Activated CD8-positive, alpha-beta memory T cell treated with anti-CD3 and anti-CD28 coated beads, Interleukin-2, amount 10 ng/mL, durations not matched to agents 7 days and 5 days (primary cell): ENCODE measurements at places on chromosomes 6 and 20. TPM values are rescaled to one million over a fixed set of nuclear protein-coding genes. Genes with fewer than 3 reads are reported as not detected.

DNA sequence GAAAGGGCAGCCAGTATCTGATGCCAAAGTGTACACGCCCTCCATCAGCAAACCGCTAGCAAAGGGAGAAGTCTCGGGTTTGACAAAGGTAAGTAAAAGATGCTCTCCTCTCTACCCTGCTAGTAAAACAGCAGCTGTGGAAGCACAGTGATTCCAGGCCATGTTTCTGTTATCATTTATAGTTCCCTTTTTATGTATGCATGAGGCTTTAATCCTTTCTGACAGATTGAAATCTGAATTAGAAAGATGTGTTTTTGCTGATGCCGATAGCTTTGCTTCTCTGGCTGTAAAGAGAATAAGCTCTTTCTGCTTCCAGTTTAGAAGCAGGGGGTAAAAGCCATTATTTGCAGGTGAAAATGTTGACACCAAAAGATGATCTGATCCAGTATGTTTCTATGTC lies 392.4 kb upstream of the SOX4 start:
- peaks cover 5% of the 10 kb centered on the region for H3K4me1 ChIP-seq
- no peak for DNase-seq
- no peak overlapping the region for H3K4me3 ChIP-seq
- no peaks in the 10 kb centered on the region for H3K27me3 ChIP-seq
- H3K36me3 ChIP-seq, result peaks cover 17% of the 10 kb centered on the region
- no peak overlapping the region for H3K27ac ChIP-seq

- peaks cover 16% of the 10 kb centered on the region for H3K4me1 ChIP-seq
- no peak for DNase-seq
- no peaks in the 10 kb centered on the region for H3K36me3 ChIP-seq
Observed at GRCh38 chr6:5333658-5334057, 72.3 kb downstream of the FARS2 start.

GRCh38 chr6:34295721-34296120 lies 46.9 kb upstream of the SMIM29 start:
- peaks cover 20% of the 10 kb centered on the region for H3K36me3 ChIP-seq
- no peaks in the 10 kb centered on the region for H3K27me3 ChIP-seq
- DNase-seq, result peak; percentile 60
- H3K27ac ChIP-seq, result peak overlapping the region; percentile 84

- DNase-seq, result no peak
- no peak overlapping the region for H3K27ac ChIP-seq
- no peaks in the 10 kb centered on the region for H3K4me1 ChIP-seq
- H3K27me3 ChIP-seq, result no peaks in the 10 kb centered on the region
- H3K36me3 ChIP-seq, result no peaks in the 10 kb centered on the region
- H3K4me3 ChIP-seq, result no peak overlapping the region
Observed at GRCh38 chr6:152775428-152775827, 24.8 kb downstream of the VIP start.

DNA sequence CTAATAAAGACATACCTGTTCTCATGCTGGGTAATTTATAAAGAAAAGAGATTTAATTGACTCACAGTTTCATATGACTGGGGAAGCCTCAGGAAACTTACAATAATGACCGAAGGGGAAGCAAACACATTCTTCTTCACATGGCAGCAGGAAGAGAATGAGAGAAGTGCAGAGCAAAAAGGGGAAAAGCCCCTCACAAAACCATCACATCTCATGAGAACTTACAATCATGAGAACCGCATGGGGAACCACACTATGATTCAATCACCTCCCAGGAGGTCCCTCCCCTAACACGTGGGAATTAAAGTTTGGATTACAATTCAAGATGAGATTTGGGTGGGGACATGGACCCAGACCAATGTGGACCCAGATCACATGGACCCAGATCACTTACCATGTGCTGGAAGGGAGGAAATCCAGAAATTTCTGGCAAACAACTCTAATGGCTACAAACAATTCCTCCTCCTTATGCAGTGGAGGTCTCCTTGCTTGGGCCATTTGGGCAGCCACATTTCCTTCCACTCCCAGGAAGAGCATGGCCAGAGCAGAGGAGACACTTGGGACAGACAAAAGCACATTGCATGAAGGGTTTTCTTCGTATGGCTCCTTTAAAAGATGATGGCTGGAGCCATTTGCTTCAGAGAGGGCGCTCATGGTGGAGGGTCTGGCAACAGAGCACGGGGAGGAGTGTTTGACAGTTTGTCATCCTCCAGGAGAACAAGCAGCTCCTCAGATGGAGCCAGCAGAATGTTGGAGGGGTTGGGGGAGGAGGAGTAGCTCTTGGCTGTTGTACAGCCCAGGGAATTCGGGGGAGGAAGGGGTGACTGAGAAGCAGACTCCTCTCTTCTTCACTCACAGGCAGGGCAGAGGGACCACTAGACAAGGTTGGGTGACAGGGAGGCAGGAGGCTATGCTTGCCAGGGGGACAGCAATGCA lies 30.4 kb downstream of the SERPINB9 start:
- H3K4me3 ChIP-seq, result no peak overlapping the region
- peaks cover 21% of the 10 kb centered on the region for H3K36me3 ChIP-seq
- H3K27ac ChIP-seq, result no peak overlapping the region
- no peak for DNase-seq
- peaks cover 57% of the 10 kb centered on the region for H3K4me1 ChIP-seq

Gene IYD
- total RNA-seq, result not detected

DNA sequence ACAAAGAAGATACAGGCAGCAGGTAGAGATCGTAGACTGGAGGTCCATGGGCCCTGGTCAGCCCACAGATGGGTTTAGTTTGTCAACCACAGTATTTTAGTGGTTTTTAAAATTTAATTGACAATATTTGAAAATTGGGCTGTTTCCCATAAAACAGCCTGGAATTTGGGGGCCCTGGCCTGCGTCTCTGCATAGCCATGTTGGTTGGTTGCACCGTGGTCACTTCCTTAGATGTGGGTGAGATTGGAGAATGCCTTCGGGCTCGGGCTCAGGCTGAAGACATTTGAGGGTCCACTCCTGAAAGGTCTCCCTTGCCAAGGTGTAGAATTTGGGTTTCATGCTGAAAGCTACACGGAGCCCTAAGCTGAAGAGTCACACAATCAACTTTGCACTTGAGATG lies 7.7 kb downstream of the DUSP22 start:
- no peaks in the 10 kb centered on the region for H3K27me3 ChIP-seq
- H3K27ac ChIP-seq, result no peak overlapping the region
- peak; percentile 33 for DNase-seq
- H3K4me1 ChIP-seq, result peaks cover 29% of the 10 kb centered on the region
- H3K4me3 ChIP-seq, result no peak overlapping the region
- peaks cover 10% of the 10 kb centered on the region for H3K36me3 ChIP-seq

Gene ZC2HC1B
- not detected for total RNA-seq

- H3K27me3 ChIP-seq, result no peaks in the 10 kb centered on the region
- H3K4me1 ChIP-seq, result peaks cover 45% of the 10 kb centered on the region
- no peak overlapping the region for H3K4me3 ChIP-seq
Observed at GRCh38 chr6:139114746-139115145, 20.1 kb upstream of the HECA start.

Gene DLK2
- not detected for total RNA-seq

DNA sequence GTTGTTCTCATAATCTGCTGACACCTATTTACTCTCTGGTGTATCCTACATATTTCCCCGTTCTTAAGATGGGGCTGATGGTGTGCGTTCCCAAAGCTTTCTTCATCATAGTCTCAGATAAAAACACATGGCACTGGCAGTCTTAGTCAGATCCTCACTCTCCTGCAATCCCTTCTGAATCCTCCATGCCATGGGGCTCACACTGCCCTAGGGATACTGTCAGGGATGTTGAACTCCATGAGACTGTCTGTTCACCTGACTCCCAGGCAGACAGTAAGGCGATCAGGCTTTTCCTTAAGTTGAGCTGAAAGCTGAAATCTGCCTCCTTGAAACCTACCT lies 76.0 kb downstream of the SLX4IP start:
- peaks cover 10% of the 10 kb centered on the region for H3K36me3 ChIP-seq
- DNase-seq, result no peak
- H3K4me3 ChIP-seq, result peak overlapping the region; percentile 46
- peak overlapping the region; percentile 85 for H3K27ac ChIP-seq
- no peaks in the 10 kb centered on the region for H3K27me3 ChIP-seq
- H3K4me1 ChIP-seq, result peaks cover 60% of the 10 kb centered on the region

DNA sequence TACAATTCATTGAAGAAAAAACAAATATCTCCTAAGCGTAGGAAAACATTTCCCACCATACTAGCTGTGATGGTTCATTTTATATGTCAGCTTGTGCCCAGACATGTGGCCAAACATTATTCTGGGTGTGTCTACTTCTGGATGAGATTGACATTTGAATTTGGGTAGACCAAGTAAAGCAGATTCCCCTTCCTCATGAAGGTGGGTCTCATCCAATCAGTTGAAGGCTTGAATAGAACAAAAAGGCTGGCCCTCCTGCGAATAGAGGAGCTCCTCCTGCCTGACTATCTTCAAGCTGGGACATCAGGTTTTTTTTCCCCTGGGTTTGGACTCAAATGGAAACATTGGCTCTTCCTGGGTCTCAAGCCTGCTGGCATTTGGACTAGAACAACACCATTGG lies 113.6 kb downstream of the DHX35 start:
- H3K36me3 ChIP-seq, result no peaks in the 10 kb centered on the region
- peaks cover 40% of the 10 kb centered on the region for H3K27me3 ChIP-seq
- H3K4me3 ChIP-seq, result no peak overlapping the region

DNA sequence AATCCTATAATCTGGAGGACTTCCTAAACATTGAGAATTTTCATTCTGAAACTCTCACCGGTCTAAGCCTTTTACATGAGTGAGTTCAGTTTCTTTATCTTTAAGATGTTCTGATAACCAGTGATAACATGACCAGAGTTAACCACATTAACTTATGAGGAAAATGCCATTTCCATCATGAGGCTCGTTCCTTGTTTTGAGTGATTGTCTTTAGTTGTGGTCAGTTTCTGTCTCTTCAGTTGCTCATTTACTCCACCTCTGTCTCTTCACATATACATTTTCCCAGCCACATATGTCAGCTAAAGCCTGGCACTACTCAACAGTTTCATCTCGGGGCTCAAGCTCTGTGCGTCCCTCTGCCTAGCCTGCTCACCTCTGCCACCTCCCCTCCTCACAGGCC lies 70.4 kb downstream of the JAG1 start:
- H3K36me3 ChIP-seq, result peaks cover 19% of the 10 kb centered on the region
- DNase-seq, result no peak
- H3K4me3 ChIP-seq, result no peak overlapping the region
- no peak overlapping the region for H3K27ac ChIP-seq

DNA sequence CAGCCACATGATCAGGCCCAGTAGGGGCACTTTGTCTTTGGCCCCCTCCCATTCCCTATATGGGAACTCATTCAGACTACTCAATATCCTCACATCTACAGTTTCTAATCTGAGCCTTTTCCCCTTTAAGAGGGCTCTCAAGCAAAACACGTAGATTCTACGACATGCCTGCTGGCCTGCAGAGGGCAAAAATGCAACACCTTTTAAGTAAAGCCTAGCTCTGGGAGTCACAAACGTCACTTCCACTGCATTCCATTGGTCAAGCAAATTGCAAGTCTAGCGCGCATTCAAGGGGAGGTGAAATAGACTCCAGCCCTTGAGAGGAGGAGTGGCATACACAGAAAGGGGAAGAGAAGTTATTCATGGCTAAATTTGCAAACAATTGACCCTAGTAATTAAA lies 70.6 kb downstream of the CDC40 start:
- H3K27me3 ChIP-seq, result no peaks in the 10 kb centered on the region
- DNase-seq, result no peak
- no peaks in the 10 kb centered on the region for H3K4me1 ChIP-seq

Gene NRSN1
- total RNA-seq, result not detected

Gene SASH1
- total RNA-seq, result 0.47 TPM

DNA sequence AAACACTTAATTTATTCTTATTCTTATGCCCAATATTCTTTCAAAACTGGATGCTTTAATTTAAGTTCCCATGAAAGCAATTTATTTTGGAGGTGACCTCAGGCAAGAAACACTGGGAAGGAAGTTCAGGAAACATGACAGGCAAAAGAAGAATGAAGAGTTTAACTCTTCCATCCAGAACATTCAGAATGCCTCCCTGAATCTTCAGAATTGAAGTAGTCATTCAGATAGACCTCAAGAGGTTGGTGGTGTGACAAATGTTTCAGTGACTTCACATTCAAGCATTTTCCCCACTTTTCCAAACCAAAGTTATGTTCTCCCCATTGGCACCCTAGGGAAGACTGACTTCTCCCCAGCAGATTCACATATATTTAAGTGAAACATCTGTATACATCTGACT lies 110.5 kb downstream of the HAO1 start:
- no peak overlapping the region for H3K4me3 ChIP-seq
- no peak overlapping the region for H3K27ac ChIP-seq
- no peaks in the 10 kb centered on the region for H3K4me1 ChIP-seq
- no peaks in the 10 kb centered on the region for H3K36me3 ChIP-seq
- DNase-seq, result no peak
